Retinal pigment epithelial cell (primary cell): ENCODE measurements at places on chromosomes 4 and X.

GRCh38 chrX:113512700-113513395 lies 672.2 kb upstream of the AMOT start:
- peak; percentile 39 for DNase-seq

- DNase-seq = no peak
These were observed 781.9 kb upstream of the GALNTL6 start for GRCh38 chr4:171031338-171031737.

DNA sequence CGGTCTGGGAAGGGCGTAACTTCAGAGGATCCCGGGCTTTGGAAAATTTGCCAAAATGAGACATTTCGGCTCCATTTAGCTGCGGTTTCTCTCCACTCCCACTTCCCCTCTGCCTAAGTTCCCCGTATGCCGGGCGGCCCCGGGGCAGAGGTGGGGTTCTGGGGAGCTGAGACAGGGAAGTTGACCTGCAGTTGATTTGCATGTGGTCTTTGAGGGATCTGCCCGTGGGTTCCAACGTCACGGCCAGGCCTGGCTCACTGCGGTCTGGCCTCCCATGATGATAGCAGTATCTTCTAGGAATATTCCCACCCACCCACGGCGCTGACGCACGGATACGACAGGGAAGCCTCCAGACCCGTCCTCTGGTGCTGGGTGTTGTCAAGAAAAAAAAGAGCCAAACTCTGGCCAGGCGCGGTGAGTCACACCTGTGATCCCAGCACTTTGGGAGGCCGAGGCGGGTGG lies 27.3 kb upstream of the CRLF2 start:
- DNase-seq = no peak

DNA sequence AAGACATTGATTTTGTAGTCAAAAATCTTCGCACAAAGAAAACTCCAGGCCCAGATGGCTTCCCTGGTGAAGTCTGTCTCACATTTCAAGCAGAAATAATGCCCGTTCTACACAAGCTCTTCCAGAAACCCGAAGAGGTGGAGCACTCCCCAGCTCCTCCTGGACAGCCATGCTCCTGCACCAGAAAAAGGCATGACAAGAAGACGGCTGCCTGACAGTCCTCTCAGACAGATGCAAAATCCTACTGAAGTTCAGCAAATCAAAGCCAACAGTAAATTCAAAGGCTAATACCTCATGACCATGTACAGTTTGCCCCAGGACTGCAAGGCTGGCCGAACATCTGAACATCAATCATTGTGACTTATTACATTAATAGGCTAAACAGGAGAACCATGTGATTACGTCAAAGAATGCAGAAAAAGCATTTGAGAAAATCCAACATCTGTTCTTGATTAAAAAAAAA lies 30.8 kb upstream of the MXD4 start:
- no peak for DNase-seq

DNA sequence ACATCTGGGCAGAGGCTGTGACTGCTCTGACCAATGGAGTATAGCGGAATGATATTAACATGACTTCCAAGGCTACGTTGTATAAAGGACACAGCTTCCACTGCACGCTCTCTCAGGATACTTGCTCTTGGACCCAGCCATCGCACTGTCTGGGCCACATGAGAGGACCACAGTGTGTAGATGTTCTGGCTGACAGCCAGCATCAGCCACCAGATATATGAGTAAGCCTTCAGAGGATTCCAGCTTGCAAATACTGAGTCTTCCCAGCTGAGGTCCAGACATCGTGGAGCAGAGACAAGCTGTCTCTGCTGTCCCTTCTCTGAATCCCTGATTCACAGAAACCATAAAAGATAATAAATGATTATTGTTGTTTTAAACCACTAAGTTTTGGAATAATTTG lies 146.8 kb upstream of the USP9X start:
- no peak for DNase-seq

GRCh38 chrX:105117621-105118020 lies 102.9 kb downstream of the TEX13A start:
- DNase-seq = no peak

DNA sequence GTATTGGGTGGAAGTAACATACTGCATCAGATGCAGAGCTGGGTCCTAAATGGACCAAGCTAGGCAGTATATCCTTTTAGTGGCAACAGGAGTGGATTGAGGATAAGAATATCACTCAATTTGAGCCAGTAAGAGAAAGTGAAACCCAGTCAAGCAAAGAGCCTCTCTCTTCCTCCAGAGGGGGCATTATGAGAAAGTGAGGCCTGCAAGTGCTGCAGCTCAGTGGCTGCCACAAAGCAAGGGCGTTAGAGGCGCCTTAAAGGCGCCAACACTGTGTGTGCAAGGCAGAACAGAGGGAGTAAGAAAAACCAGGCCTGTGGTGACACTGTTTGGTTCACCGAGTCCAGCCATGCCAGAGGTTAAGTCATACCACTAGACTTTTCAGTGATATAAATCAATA lies 17.5 kb downstream of the STX18 start:
- no peak for DNase-seq

GRCh38 chrX:11421805-11422524 lies 128.8 kb downstream of the AMELX start:
- DNase-seq = no peak

GRCh38 chrX:11647138-11647537 lies 18.6 kb downstream of the ARHGAP6 start:
- DNase-seq = no peak

DNA sequence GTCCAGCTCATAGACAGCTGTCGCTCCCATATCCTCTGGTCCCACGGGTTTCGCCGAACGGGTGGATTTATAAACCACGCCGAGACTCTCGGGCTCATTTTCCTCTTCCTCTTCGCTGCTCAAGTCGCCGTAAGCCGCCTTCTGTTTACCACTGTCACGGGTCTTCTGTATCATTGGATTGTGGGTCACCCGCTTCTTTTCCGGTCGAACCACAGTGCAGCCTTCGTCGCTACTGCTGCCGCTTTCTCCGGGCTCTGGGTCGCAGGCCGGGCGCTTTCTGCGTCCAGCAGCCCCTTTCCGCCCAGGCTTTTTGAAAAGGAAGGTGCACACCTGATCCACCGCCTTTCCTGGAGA lies 311 bp downstream of the RNF113A start:
- DNase-seq = no peak

DNA sequence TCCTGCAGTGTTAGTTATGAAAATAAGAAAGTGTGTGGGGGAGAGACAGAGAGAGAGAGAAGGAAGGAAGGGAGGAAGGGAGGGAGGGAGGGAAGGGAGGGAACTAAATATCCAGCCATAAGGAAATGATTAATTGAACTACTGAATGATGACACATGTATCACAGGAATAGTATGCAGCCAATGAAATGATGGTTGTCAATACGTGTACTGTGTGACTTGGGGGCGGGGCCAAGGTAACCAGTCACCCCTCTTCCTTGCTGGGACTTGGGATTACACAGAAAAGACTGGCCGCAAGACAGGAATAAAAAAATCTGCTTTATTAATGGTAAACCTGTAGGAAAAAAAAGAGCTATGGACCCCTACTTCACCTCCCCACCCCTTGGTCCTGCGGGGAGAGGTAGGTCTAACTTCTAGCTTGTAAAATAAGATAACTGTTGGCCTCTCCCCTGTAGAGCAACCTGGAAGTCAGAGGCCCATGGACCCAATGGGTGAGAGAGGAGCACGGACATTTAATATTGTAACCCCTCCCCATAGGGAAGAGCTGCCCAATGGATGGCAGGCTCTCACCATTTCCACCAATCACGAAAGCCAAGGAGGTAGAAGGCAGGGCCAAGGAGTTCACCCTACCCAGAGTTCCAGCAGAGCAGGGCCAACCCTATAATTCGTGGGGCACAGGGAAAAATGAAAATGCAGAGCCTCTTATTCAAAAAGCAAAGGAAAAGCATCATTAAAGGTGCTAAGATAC lies 7.4 kb downstream of the PPP2R2C start:
- no peak for DNase-seq

DNA sequence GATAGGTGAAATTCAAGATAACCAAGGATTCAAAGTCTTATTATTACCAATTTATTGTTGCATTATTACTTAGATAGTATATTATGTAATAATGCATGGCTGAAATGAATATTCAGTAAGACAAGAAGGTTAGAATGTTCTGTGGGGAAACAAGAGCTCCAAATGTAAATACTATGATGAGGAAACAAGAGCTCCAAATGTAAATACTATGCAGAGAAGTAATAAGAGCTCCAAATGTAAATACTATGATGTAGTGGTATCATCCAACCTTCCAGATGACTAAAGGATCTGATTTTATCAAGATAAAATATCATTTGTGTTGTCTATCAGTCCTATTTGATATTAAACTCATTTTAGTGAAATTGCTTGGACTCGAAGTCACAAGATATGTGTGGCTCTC lies 82.2 kb upstream of the PCDH18 start:
- no peak for DNase-seq

GRCh38 chrX:79080141-79080540 lies 64.3 kb upstream of the GPR174 start:
- DNase-seq = no peak

GRCh38 chr4:11847167-11847566 lies 418.5 kb upstream of the HS3ST1 start:
- DNase-seq = no peak

- DNase-seq = no peak
These were observed 41.7 kb downstream of the FGFRL1 start for GRCh38 chr4:1053080-1053661.

DNA sequence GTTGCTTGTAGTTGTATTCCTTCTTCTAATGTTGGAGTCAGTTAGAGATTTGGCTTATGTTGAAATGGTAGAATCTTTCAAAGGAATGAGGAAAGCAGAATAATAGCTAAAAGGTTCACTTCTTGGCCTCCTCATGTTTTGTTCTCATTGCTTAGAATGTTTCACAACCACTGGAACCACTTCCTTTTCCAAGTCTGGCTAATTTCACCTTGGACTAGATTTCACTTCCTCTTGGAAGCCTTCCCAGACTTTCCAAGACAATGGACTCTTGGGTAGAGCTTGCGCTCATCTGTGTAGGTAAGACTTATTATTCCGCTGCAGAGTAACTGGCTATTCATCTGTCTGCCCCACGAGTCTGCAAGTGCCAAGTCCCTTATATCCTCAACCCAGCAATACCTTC lies 8.3 kb downstream of the SPATA18 start:
- no peak for DNase-seq

GRCh38 chr4:75056277-75056676 lies 123.4 kb downstream of the PARM1 start:
- DNase-seq = no peak

- no peak for DNase-seq
These were observed 34.3 kb downstream of the ATP10D start for GRCh38 chr4:47519239-47519883.

DNA sequence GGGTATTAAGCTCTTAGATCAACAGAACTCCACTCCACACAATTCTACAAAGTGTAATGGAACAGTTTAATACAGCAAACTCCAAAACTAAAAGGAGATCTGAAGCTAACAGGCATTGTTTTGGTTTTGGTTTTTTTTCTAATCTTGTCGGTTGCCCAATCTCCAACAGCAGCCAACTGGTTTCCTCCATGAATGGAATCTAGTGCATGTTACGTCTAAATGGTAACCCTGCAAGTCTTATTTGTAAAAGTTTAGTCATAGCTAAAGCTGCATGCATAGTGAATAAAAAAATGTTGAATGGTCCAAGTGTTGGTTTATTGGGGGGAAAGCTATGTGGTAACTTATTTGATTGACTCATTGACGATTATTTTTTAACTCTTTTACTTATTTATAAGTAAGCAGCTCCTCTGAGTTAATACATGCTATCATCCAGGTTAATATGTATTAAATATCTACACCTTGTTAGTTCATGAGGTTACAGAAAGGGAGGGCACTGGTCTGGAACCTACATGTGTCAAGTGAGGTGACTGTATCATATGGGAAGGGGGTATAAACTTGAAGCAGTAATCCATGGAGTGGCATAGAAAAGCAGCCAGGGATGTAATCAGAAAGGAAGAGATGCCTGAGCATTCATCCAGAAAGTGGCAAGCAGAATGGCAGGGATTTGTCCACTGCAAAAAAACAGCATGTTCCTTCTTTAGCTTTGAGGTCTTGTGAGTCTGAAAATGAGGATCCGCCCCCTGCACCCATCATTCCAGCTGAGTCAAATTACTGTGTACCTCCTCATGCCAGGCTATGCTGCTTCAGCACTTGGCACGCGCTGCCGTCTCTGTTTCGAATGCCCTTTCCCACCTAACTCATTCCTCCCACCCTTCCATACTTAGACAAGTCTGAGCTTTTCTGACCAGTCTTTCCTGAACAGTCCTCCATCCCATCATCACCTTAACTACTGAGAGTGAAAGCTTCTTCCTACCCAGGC lies 81.7 kb downstream of the PDGFC start:
- no peak for DNase-seq

DNA sequence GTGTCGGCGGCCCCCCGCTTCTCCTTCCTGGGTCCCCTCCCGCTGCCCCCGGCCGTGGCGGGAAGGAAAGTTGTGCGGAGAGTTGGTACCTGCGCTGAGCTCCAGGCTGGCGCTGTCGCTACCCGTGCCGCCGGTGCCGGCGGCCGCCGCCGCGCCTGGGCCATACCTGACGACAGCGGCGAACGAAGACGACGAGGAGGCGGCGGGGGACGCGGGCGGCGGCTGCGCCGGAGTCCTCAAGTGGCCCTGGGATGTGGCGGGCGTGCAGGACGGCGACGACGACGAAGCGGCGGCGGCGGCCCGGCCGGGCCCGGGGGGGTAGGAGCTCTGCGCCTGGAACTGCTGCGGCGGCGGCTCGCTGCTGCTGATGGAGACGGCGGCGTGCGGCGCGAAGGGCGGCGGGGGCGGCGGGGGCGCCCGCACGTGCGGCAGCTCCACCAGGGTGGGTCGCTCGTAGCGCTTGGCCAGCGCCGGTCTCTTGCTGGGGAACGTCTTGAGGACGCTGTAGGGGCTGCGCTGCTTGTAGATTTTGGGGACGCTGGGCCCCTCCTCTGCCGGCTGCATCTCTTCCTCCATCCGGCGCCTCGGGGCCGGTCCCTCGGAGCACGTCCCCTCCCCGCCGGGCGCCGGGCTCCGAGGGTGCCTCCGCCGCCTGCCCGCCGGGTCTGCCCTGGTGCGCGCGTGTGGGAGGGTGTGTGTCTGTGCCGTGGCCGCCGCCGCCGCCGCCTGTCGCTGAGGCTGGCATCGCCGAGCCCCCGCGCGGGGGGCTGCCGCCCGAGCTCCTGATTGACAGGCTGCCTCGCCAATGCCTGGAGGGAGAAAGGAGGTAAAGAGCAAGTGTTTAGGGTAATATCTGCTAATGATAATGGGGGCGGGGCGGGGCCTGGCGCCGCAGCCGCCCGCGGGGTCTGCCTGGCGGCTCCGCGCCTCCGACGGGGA lies 618 bp downstream of the BEND4 start:
- DNase-seq = no peak

DNA sequence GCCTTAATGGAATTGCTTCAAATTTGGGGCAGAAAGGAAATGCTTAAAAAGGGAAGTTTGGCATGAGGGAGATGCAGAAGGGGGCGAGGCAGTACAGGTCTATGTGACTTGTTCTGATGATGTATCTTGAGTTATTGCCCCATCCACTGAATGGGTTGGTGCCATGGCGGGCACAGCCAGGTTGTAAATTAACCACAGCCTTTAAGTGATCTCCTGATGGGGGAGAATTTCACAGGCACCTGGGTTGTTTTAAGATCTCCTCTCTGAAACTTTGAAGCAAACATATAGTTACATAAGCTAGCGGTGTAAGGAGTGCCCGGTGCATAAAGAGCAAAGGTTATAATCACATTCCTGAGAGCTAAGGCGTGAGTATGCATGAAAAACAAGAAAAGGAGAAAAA lies 37.0 kb downstream of the NPY5R start:
- no peak for DNase-seq
